Activated CD4-positive, alpha-beta T cell treated with anti-CD3 and anti-CD28 coated beads, Interleukin-2, amount 50 U/mL, for 1 hour (primary cell): ENCODE measurements at places on chromosomes 12 and 14.

- no peak for DNase-seq
Observed at GRCh38 chr12:123142921-123143735, 7.8 kb downstream of the PITPNM2 start.

DNA sequence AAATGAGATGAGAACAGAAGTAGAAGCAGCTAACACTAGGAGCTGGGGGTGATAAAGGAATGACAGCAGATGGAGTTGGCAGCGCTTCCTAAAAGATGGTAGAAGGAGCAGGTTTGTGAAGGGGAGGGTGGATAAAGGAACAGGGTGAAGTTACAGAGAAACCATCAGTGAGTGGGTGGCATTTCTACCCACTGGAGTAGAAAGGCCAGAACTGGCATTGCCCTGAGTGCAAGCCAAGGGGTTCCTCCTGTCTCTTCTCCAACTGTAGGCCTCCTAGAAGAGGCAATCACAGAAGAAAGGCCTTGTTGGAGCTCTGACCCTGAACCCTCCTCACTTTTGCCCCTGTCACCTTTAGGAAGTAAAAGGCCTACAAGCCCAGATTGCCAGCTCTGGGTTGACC lies 2.2 kb downstream of the KRT18 start:
- DNase-seq = no peak

GRCh38 chr14:90620568-90621077 lies 195.6 kb downstream of the TTC7B start:
- no peak for DNase-seq

GRCh38 chr14:64937171-64937820 lies 5.2 kb downstream of the GPX2 start:
- DNase-seq = no peak

DNA sequence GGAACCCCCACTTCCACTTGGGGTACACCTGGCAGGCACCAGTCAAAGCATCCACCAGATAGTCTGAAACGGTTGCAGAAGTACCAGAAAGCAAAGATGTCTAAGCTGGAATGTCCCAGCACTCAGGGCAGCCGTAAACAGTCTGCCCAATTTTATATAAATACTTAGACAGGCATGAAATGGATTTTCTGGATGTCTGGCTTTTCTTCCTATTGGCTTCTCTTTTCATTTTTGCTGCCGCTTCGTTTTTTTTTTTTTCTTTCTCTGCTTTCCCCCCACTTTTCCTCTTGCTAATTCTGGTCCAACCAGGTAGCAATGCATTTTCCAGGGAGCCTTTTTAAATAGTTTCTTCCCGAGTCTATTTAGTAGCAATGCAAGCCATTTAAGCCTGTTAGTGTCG lies 167.7 kb downstream of the GCH1 start:
- DNase-seq = no peak

- DNase-seq = no peak
Observed at GRCh38 chr14:80354860-80355581, 143.7 kb upstream of the DIO2 start.

GRCh38 chr12:21453312-21453852 lies 15.9 kb downstream of the PYROXD1 start:
- DNase-seq = no peak

GRCh38 chr12:3622021-3622821 lies 130.7 kb downstream of the CRACR2A start:
- DNase-seq = no peak
